ENCODE measurements at places on chromosomes 1 and 21.

DNA sequence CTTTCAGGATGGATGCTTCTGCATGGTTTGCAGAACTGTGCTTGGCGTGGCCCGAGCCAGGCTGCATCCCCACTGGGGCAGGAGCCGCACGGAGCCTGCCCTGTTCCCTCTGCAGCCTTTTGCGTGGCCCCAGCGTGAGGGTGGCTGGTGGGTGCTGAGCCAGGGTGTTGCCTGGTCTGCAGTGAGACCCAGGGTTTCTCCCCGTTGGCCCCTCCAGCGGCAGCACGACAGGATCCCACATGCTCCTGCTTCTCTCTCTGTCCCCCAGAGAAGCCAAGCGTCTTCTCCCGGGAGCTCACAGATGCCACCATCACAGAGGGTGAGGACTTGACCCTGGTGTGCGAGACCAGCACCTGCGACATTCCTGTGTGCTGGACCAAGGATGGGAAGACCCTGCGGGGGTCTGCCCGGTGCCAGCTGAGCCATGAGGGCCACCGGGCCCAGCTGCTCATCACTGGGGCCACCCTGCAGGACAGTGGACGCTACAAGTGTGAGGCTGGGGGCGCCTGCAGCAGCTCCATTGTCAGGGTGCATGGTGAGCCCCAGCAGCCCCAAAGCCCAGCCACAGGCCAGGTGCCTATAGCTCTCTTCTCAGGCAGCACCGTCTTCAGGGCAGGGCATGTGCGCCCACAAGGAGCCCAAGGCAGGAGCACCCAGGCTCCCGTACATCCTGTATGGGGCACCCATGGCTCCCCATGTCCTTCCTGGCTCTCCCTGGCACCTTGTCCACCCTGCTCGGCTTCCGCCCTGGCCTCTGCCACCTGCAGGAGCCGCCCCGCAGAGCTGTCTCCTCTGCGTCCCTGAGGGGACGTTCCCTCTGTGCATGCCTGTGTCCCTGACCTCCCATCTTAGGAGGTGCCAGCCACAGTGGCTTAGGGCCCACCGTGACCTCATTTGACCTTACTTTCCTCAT, 78.9 kb downstream of the OBSCN start:
- DNase-seq, result no peak

- DNase-seq, result no peak
Measured at GRCh38 chr1:204150702-204151551, 917 bp downstream of the ETNK2 start.

DNA sequence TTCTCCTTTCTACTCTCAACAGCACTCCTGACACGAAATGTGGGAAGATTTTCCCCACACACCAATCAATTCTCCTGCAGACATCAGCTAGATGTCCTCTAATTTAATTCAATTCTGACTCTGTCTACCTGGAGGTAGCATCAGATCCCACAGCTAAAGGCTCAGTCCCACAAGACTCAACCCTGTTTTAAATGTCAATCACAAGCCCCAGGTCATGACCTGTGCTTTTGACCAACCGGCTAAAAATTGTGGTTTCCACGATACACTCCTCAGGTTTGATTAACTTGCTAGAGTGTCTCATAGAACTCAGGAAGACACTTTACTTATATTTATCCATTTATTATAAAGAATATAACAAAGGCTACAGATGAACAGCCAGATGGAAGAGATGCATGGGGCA, 27.4 kb downstream of the IL23R start:
- no peak for DNase-seq

- DNase-seq, result no peak
Measured at GRCh38 chr1:43800771-43801170, 93.4 kb downstream of the ST3GAL3 start.

GRCh38 chr1:156592158-156592909, 758 bp downstream of the NAXE start:
- no peak for DNase-seq

DNA sequence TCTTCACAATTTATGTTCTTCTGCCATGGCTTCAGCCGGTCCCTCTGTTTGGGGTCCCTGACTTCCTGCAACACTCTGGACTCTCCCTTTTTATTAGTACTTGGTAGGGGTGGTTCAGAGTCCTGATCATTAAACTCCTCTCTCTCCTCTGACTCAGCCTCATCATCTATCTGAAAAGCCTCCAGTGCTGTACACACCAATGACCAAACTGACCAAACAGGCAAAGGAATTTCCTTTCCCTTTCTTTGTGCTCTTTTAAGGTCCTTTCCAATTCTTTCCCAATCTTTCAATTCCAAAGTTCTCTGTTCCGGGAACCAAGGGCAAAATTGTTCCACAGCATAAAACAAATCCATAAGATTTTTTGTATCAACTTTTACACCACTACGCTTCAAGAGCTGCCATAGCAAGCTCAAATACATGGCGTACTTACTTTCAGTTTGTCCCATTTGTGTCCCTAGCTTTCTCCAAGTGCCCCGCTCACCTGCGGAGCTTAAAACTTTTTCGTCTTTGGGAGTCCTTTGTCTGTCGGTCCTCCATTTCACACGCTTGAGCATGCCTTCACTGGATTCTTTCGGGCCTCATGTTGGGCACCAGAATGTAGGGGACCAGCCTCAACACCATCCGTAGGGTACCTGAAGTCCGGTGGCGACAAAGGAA, 9.6 kb downstream of the DAP3 start:
- DNase-seq, result no peak

- DNase-seq, result no peak
Measured at GRCh38 chr1:117147856-117148588, 26.5 kb upstream of the TRIM45 start.

- DNase-seq, result no peak
Measured at GRCh38 chr1:45172764-45173163, 33.6 kb downstream of the ZSWIM5 start.

DNA sequence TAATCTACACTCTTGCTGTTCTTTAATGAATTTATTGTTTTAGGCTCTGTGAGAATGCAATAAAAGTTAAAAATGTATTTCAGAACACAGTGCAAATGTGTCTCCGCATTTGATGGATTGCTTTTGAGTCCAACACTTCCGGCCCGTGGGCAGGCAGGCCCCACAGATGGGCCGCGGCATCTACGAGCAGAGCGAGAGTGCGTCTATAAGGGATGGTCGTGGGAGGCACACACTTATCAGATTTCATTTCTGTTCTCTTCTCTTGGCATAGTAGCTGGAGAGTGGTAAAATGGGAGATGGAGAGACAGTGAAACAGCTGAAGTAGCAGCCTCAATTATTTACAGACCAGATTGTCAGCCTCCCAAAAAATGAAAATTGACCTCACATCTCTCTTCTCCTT, 134.2 kb downstream of the NAV1 start:
- no peak for DNase-seq

DNA sequence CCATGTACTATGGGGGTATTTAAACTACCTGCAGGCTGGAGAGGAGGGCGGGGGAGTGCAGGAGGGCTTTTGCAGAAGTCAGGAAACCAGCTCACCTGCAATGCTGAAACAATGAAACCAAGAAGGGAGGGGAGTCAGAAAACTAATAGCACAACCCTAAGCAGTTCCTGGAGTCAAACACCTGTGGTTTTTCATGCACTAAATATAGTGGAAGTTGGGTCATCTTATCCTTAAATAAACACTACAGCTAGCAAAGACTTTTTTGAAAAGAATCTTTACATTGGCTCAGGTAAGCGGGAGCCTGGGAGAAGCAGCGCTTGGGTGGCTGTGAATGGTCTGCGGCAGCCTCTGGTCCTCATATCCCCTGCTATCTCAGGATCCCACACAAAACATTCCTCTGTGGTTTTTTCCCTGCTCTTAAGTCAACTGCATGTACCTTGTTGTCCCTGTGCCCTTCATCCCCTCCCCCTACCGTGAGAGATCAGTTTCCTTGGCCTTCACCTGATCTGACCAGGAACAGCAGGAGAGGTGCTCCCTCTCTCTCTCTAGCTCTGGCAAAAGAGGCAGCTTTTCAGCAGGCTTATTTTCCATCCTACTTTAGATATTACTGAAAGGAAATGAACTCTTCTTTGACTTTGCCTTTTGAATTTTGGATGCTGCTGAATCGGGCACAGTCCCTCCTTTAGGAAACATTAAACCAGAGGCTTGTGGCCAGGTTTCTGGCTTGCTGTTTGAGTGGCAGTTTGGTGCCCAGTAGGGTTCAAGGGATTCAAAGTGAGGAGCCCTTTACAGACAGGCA, 26.6 kb downstream of the TENT5C start:
- DNase-seq, result no peak

DNA sequence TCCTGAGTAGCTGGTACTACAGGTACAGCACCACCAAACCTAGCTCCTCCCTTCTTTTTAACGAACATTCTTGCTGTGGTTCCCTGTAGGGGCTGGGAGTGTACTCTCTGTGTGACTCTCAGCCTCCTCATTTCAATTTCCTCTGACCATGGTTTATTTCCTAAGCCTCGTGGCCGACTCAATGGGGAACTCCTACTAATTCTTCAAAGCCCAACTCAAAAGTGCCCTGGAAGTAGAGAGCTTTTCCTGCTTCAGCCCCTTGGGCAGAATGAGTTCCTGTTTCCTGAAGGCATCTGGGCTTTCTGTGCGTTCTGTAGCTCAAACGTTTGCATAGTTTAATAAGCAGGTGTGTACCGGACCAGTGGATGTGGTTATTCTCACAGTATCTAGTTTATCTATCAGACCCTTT, 70.9 kb upstream of the ACOT11 start:
- no peak for DNase-seq

- DNase-seq, result no peak
Measured at GRCh38 chr1:29309621-29310020, 73.3 kb downstream of the PTPRU start.

- DNase-seq, result no peak
Measured at GRCh38 chr1:19384113-19384512, 72.0 kb downstream of the SLC66A1 start.
